ENCODE measurements at places on chromosomes 5 and 9.

GRCh38 chr5:31990081-31990650 lies 184.0 kb downstream of the GOLPH3 start:
- DNase-seq: no peak

DNA sequence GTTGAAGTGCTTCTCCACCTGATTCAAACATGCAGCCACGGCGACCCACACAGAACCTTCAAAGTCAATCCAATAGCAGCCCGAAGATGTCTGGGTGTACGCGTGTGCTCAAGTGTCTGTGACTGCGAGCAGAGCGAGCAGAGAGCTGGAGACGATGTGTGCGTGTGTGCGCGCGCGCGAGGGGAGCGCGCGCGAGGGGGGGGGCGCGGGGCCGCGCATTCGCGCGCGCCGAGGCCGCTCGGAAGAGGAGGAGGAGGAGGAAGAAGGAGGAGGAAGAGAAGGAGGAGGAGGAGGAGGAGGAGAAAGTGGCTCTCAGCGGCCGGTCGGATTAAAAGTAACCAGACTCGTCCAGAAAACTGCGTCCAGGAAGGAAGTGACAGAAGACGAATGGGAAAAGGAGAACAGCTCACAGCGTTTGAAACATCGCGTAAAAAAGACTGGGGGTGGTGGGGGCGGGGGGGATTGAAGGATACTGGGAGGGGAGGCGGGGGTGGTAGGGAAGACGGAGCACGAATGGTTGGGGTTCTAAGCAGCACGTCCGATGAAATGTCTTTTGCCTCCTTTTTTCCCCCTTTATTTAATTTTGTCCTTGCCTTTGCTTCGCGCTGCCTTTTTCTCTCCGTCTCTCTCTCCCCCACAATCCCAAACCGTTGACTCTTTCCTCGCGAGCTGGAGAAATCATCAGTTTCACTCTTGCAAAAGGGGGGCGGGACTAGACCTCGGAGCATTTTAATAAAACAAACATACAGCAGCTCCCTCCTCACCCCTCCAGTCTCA lies at the start of gene MEF2C:
Gene MEF2C (minus strand): TSS at position 126 of the 777 bp plus-strand sequence. CDS start 59,396 bp downstream, outside the sequence.
- peak; percentile 49 for DNase-seq

DNA sequence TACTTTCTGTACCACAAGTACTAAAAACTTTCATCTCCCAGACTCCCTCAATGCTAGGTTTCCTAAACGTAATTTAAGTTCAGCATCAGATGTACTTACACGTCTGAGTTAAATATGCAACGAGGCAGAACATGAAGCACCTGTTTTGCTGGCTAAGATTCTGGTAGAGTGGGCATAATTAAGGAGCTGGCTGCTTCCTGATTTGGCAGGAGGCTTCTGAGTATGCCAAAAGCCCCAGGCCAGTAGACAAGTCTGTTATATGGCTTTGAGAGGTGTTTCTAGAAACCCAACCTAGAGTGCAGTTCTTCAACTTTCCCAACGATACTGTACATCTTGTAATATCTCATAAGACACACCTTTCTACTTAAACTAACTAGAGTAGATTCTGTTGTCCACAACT lies 13.6 kb downstream of the TICAM2 start:
- DNase-seq: no peak

DNA sequence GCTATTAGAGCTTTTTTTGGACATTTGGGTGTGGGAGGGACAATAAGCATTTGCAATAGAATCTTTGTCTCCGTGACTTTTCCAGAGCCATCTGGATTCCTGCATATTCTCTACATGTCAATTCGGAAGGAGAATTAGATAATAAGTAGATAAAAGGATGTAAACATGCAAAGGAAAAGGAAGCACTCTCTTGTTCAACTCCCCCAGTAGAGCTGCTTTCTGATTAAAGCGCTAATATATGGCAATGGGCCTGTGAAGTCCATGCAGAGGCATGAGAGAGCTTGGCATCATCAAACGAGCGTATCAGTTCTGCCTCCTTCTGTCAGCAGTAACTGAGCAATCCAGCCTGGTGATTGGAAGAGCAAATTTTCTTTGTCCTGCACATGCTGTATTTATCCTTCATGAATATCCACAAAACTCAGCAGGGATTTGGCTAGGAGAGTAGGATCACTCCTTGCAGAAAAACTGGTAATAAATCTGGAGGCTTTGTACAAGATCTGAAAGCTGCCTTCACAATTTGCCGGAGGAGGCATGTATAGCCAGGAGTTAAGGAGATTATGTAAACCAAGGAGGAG lies 1752.9 kb downstream of the MAT2B start:
- no peak for DNase-seq

DNA sequence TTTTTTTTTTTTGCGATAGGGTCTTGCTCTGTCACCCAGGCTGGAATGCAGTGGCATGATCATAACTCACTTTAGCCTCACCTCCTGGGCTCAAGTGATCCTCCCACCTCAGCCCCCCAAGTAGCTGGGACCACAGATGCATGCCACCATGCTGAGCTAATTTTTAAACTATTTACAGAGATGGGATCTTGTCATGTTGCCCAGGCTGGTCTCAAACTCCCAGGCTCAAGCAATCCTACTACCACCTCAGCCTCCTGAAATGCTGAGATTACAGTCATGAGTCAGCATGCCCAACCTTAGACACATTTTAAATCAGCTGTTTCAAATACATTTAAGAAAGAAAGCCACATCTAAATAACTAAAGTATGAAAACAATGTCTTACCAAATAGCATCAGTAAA lies 439.0 kb downstream of the EBF1 start:
- no peak for DNase-seq

DNA sequence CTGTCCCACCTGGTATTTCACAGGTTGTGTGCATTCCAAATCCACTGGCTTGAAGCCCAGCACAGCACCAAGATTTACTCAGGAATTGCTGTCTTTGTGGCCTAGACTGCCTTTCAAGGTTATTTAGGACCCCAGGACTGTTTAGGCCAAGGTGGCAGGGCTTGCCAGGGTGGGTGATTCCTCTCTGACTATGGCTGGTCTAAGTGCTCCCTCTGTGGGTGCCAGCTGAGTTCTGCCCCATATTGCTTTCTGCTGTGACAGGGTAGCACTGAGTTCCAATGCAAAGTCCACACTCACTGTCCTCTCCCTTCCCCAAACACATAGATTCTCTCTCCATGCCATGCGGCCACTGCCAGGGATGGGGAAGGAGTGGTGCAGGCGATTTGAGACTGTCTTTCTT lies 318.2 kb downstream of the EFNA5 start:
- DNase-seq: no peak

GRCh38 chr9:137030538-137031527 lies 1.1 kb downstream of the FUT7 start:
- DNase-seq: peak; percentile 75

- no peak for DNase-seq
Observed at GRCh38 chr5:80453366-80453765, 34.5 kb upstream of the FAM151B start.

GRCh38 chr5:2169850-2170760 lies 287.4 kb upstream of the IRX4 start:
- no peak for DNase-seq

GRCh38 chr5:55187370-55187769 lies 14.4 kb upstream of the CDC20B start:
- DNase-seq: no peak

DNA sequence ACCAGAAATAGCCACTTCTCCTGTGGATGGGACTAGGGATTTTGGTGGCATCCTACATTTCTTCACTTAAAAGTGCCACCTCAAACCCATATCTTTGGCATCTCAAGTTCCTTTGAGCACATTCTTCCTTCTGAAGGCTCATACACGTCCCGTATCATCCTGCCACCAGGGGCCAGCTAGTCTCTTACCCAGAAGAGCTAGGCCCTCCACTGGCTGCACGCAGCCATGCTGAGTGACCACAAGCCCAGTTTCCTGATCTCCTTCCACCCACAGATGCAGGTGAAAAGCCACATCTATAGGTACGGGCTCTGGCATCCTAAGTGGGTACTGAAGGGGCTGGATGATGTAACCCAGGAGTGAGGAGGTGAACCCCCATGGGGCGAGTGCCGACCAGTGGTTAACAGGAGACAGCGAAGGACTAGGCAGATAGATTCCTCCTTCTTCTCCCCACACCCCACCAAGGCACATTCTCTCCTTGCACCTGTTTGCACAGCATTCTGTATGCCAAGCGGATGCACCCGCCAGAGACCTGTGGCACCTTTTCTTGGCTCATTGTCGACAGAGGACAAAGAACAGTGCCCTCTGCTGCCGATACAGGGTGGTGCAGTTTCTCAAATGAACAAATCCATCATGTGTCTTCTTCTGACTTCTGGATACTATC lies 14.4 kb upstream of the SCGB3A1 start:
- peak; percentile 81 for DNase-seq

DNA sequence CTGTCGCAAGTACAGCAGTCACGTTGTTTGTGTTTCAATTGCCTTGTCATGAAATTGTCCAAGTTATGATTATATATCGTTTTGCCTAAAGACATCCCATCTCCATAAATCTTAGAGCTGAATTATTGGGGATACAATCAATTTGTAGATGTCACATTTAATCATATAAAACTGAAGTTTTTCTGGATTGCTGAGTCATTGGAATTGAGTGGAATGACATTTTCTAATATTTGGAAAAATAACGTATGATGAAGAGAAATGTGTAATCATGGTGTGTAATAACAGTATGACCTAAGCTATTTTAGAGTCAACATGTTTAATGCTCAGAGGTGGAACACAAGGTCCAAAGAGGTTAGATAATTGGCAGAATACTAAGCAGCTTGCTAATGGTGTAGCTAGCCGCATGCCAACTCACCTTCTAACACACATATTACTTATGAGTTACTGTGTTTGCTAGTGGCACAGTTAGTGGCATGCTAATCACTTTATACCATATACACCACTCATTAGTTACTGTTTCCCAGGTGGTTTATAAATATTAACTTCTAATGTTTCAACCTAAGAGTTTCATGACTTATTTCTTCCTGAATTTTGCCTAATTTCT lies 473.1 kb upstream of the GRAMD2B start:
- DNase-seq: no peak

DNA sequence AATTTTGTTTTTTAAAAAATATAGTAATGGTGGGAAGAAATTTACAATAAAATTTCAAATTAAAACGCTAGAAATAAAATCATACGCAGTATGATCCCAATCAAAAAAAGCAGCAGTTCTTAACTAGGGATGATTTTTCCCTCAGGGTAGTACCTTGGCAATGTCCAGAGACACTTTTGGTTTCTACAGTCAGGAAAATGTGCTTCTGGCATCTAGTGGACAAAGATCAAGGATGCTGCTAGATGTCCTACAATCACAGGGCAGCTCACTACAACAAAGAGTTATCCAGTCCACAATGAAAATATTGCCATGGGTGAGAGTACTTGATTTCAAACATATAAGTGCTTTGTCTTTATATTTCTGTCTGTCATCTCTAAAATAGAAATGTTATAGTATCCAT lies 400.2 kb upstream of the SGCD start:
- no peak for DNase-seq

GRCh38 chr5:141492168-141492885 lies 3.4 kb downstream of the PCDHGC5 start:
- no peak for DNase-seq

DNA sequence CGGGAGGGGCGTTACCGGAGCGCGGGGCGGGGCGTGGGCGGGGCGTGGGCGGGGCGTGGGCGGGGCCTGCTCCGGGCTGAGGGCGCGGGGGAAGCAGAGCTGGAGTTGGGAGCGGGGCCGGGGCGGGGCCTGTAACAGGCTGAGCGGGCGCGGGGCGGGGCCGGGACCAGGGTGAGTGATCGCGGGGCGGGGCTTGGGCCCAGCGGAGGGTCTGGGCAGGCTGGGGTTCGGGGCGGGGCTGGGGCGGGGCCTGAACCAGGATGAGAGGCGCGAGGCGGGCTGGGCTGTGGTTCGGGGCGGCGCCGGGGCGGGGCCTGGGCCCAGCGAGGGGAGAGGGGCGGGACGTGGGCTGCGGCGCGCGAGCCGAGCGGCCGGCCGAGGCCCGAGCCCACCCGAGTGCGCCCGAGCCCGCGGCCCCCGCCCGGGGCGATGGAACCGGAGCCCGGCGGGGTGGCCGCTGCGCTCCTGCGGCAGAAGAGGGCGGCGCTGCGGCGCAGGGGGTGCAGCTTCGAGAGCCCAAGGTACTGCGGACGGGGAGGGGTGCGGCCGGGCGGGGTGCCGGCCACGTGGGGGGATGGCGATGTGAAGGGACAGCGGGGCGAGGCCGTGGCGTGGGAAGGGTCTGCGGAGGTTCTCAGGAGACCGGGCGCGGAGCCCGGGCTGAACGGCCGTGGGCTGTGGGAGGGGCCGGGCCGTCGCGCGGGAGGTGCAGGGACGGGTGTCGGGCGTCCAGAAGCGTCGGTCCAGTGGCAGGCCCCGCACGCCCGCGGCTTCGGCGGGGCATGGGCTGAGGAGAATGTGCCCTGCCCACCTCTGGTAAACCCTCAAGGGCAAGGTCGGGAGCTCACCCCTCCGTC lies 39.5 kb upstream of the GARNL3 start:
- peak; percentile 96 for DNase-seq

DNA sequence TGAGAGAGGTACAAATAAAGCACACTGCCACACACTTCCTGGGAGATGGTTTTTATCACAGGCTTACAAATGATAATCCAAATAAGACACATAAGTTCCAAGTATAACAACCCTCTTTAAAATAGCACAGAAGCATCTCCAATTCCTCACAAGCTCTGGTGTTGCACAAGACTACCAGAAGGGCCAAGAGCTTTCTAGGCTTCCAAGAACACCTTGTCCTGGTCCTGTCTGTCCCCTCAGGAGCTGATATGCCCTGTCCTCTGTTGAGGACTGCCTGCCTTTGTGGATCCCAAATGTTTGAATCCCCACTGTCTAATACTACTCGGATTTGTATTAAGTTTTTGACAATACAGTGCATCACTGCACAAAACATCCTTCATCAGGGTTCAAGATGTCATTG lies 110.1 kb downstream of the SPOCK1 start:
- DNase-seq: no peak

DNA sequence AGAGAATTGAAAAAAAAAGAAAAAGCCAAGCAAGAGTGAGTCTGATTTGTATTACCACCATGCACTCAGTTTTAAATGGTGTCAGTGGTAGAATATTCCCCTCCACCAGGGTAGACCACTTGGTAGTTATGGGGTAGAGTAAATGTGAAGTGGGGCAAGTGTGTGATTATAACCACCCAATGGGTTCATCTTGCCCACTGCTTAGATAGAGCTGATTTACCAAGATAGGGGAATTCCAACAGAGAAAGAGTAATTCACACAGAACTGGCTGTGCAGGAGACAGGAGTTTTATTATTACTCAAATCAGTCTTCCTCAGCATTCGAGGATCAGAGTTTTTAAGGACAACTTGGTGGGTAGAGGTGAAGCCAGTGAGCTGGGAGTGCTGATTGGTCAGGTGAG lies 113.3 kb upstream of the RAI14 start:
- no peak for DNase-seq
